ENCODE measurements at places on chromosomes 4 and X.

DNA sequence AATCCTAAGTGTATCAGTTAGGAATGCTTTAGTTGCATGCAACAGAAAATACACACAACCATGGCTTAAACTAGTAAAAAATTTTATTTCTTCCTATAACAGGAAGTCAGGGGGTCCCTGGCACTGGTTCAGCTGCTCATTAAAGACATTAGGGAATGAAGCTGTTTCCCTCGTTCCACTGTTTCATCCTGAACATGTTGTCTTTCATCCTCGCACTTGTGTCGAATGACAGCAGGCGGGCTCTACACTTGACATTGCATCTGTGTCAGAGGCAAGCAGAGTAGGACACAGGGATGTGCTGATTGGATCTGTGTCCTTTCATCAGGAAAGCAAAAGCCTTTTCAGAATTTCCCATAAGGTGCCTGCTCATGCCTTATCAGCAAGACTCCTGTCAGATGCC, 22.8 kb upstream of the C1QTNF7 start:
- DNase-seq: no peak

DNA sequence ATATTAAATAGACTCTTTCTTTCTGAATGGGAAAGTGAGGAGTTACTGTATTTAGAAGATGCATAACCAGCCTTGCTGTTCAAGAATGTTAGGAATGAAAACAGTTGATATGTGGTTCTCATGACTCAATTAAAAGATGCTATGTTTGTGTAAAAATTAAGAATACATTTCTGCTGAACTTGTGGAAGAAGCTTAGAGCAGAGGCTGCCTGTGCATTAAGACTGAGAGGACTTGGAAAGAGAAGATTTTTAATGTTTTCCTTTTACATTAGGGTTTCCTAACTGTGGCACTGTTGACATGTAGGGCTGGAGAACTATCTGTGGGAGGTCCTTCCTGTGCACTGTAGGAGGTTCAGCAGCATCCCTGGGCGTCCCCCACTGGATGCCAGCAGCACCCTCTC, 137.7 kb downstream of the GPR143 start:
- DNase-seq: no peak

- DNase-seq: no peak
Observed at GRCh38 chr4:73139245-73139644, 69.7 kb upstream of the COX18 start.

- no peak for DNase-seq
Observed at GRCh38 chr4:21535898-21536297, 412.7 kb downstream of the KCNIP4 start.

GRCh38 chr4:8580321-8581093, at the start of gene GPR78:
GPR78 (plus strand) TSS chr4:8580392; CDS start chr4:8580983, 591 bp downstream.
- DNase-seq: peak; percentile 77

DNA sequence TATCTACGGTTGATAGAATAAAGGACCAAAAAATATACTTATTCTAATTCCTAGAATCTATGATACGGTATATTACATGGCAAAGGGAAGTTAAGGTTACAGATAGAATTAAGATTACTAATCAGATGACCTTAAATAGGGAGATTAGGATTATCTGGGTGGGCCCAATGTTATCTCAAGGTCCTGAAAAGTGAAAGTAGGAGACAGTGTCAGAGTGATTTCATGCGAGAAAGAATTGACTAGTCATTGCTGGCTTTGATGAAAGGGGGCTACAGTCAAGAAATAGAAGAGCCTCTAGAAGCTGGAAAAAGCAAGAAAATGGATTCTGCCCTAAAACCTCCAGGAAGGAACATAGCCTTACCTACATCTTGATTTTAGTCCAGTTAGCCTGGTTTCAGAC, 176.9 kb upstream of the PPP1R2C start:
- DNase-seq: no peak

- DNase-seq: no peak
Observed at GRCh38 chrX:12013211-12013618, 125.1 kb upstream of the FRMPD4 start.

GRCh38 chr4:8009710-8010511, 70.2 kb upstream of the AFAP1 start:
- DNase-seq: no peak

GRCh38 chrX:101220662-101221260, 1.2 kb downstream of the DRP2 start:
- no peak for DNase-seq

DNA sequence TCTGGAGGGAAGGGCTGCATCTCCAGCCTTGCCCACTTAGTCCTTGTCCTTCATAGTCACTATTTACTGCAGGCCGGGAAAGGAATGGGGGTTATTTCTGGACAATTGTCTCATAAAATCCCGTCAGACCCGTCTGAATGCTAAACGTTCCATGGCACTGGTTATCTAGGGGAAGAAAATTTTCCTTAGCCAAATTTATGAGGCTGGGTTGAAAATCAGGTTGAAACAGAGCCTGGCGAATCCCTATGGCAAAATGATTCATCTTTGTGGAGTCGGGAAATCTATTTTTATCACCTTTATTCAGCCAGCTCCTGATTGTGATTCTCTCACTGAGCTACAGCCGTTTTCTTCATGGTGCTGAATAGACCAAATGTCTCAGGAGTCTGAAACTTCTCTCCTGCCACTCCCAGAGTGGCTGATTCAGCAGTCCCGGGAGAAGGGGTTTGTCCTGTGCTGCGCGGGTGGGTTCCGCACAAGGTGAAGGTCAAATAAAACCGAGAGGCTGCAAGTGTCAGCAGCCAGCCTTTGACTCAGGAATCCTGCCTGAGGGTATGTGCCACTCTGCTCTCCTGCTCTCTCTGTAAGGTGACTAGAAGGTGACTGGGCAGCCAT, 1.0 kb downstream of the LIMCH1 start:
- DNase-seq: no peak

DNA sequence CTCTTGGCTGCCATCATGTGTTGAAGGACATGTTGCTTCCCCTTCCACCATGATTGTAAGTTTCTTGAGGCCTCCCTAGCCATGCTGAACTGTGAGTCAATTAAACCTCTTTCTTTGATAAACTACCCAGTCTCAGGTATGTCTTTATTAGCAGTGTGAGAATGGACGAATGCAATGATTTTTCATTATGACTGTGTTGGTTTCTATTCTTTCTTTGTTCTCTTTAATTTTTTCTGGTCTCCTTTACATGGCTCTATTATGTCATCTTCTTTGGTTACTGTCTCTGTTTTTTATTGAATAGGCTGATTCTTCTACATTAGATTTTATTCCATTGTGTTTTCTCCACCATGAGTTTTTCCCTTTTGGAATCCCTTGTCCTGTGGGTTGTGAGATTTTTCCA, 840.6 kb downstream of the TRAM1L1 start:
- no peak for DNase-seq

DNA sequence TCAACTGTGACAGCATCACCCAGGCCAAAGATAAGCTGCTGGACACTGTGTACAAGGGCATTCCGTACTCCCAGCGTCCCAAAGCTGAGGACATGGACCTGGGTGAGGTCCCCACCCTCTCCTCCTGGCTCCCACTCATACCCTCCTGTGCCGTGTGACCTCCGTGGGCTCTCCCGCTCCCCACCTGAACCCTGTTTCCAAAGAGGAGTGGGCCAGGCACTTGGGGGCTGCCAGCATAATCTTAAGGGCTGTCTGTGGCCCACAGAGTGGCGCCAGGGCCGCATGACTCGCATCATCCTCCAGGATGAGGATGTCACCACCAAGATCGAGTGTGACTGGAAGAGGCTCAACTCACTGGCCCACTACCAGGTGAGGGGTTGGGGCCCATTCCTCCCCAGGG, 10.0 kb downstream of the LAGE3 start:
- no peak for DNase-seq

GRCh38 chr4:185139736-185140135, 3.3 kb upstream of the SLC25A4 start:
- no peak for DNase-seq

GRCh38 chrX:29890004-29890403, 325.4 kb upstream of the MAGEB2 start:
- DNase-seq: no peak

GRCh38 chrX:34653811-34654210, 3.3 kb downstream of the TMEM47 start:
- no peak for DNase-seq

DNA sequence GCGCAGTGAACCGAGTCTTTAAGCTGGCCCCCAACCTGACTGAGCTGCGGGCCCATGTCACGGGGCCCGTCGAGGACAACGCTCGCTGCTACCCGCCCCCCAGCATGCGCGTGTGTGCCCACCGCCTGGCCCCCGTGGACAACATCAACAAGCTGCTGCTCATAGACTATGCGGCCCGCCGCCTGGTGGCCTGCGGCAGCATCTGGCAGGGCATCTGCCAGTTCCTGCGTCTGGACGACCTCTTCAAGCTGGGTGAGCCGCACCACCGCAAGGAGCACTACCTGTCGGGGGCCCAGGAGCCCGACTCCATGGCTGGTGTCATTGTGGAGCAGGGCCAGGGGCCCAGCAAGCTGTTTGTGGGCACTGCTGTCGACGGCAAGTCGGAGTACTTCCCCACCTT, 2.2 kb downstream of the PLXNA3 start:
- DNase-seq: no peak

DNA sequence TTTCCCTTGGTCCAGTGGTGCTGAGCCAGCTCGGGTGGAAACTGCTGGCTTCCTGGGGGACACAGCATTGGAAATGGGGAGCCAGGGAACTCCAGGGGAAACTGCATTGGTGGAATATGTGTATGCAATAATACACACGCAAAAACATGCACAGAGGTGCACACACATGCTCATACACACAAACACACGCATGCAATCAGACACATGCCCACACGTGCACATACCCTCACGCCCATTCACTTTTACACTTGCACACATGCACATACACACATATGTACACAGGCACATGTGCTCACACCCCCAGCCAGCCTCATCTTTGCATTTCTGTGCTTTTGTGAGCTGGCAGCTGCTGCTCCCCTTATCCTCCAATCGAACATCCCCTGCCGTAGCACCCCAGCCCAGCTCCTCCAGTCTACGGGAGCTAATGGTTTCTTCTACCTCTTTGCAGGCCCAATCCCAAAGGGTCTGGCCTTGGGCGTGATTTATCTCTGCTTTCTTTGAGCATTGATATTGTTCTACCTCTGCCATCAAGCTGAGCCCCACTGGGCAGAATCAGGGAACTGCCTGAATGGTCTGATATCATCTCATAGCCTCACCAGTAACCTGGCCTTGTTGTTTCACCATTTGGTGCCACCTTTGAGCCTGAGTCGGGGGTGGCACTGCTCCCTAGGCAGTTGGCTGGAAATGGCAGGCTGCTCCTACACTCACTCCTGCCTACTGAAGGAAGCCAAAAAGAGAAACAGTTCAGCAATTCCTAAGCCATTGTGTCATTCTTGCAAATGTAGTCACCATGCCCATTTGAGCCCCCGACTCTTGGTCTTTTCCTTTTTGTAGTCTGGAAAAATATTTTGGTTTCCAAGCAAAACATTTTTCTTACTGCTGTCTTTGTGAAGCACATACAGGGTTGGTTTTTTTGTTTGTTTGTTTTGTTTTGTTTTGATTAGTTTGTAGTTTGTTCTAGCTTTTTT, 104.4 kb upstream of the MAMLD1 start:
- no peak for DNase-seq

DNA sequence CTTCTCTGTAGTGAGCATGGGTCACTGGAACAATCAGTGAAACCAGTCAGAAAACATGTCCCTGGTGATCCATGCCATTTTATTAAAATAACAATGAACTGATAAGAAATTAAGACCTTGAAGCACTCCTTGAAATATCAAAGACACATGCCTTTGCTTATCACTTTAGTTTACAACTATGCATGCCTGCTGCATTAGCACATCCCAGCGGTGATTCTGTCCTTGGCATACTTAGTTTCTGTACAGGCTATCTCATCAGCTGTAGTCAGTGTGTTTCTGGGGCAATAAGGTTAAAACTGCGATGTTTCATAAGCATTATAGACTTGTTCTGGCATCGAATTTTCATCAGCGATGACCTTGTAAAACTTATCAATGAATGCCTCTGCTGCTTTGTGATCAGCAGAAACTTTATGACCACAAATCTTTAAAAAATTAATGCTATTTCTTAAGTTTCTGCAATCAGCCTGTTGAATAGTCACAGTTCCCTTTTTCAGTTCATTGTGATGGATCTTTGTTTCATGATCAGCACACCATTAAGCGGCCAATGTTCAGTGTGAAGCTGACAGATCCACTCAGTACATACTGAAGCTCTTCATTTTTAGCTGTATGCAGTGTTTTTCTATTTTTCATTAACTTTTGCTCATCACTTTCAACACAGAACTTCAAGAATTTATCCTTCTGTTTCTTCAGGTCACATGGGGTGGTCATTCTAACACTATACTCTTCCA, 150.5 kb downstream of the RNF150 start:
- DNase-seq: no peak

GRCh38 chr4:96183611-96184010, 343.7 kb downstream of the PDHA2 start:
- no peak for DNase-seq

DNA sequence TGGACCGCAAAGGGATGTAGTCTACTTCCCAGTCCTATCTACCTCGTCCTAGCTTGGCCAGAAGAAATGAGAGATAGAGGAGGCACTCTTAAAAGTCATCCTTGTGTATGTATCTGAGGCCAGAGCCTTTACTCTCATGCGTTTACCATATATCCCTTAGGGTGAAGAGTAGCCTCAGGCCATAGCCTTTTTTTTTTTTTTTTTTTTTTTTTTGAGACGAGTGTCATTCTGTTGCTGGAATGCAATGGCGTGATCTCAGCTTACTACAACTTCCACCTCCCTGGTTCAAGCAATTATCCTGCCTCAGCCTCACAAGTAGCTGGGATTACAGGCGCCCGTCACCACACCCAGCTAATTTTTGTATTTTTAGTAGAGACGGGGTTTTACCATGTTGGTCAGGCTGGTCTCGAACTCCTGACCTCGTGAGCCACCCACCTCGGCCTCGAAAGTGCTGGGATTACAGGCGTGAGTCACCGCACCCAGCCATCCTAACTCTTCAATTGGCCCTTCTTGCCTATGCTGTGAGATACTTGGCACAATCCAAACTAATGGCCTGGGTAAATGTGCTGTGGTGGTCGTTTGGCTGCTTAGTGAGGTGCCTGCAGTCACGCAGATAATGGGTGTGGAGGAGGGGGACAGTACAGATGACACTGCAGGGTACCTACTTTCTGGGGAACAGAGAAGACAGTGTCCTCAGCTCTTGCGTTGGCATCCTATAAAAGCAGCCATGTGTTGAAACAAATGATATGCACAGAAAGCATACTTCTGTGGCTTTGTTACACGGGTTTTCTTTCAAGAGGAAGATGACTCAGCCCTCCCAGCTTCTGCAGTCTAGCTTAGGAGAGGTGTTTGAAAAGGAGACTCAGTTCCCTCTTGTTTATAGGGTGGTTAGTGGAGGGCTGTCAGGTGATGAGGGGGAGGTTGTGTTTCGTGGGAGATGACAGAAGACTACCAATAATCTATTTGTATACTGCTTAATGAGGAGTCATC, 10.4 kb upstream of the DGAT2L6 start:
- no peak for DNase-seq

Data from hematopoietic multipotent progenitor cell treated with erythropoietin and hydrocortisone succinate and interleukin-3 and kit ligand, for 6 days (in vitro differentiated cells).